ENCODE measurements at places on chromosomes 1 and 21.
A peak's percentile ranks its signal among the peaks of the same experiment; 100 is the strongest.

DNA sequence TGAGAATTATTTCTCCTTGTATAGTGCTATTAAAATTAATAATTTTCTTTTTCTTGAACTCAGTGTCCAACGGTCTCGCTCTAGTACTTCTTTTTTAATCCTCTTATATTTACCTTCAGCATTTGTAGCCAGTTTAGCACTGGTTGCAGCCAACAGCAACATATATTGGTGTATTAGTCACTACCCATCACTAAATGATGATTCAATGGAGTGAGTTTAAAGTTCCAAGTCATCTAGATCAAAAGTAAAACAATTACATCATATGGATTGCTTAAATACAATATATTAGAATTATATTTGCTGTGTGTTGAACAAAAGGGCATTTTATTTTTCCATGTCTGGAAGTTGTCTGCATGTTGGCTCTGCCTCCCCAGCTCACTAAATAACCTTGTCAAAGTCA is 591.8 kb downstream of the ADGRL2 start:
- no peak for DNase-seq

DNA sequence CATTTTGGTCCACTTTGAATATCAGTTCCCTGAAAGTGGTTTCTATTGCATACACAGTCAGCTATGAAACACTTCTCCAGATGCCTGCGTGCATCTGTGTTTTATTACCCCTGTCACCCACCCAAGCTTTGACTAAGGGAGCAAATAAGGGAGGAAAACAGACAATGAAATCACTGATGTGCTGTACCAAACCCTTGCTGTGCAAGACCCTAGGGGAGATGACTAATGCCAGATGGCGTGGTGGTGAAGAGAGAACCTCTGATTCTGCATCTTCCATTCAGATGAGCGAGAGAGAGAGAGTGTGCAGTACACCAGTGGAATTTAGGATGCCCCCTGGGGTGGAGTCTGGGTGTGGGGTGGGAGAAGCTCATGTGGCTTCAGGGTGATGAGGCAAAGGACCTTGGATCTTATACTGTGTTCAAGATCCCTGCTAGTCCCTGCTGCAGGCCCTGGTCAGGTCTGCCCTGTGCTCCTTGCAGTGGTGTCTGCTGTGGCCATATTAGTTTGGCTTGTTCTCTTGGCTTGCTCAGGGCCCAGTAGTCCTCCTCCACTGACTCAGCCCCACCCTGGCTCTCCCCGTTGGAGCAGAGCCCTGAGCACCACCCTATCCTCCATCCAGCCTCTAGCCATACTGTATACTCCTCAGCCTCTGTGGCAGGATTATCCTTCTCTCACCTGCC is 18.5 kb downstream of the CLCA1 start:
- DNase-seq, result no peak

- peak; percentile 35 for DNase-seq
Observed at GRCh38 chr1:23591460-23592208, 32.3 kb upstream of the ID3 start.

DNA sequence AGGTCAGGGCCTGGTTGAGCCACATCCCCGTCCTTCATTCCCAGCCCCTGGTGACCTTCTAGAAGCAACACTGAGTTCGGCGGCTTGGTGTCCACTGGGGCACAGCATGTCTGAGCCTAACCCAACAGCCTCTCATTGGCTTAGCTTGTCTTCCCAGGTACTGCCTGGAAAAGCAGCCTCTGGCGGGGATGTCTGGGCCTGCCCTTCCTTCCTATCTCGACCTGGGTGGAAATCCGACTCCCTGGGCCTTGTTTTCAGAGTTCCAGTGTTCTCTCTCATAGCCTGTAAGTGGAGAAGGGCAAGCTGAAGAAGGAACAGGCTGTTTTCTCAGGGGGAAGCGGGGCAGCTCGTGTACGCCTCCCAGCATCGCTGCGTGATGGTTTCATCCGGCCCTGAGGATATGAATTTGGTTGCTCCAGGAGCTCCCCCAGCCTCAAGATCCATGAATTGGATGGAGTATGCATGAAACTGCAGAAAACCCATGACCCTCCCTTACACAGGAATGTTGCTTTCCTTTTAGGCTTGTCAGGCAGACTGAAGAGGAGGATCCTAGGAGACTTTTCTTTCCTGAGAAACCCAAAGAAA is 116.5 kb upstream of the IRF2BP2 start:
- DNase-seq, result no peak

- no peak for DNase-seq
Observed at GRCh38 chr1:224582041-224582440, 34.1 kb upstream of the CNIH3 start.

DNA sequence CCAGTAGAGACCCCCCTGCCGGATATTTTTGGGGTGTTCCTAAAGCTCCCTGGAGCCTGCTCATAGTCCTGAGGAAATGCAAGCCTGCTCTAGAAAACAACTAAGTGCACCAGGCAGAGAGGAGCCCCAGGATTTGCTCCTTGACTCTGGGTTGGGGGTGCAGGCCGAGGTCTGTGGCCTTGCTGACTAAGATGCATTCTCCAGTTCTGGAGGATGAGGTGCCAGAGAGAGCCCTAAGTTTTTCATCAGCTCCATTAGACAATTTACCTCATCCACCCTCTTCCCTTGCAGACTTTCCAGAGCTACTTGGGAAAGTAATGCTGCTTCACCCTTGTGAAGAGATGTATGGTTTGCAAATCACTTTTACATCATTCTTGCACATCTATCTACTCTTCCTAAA is 9.1 kb downstream of the TUFT1 start:
- no peak for DNase-seq

- peak; percentile 74 for DNase-seq
Observed at GRCh38 chr1:40612345-40612831, 53.1 kb downstream of the RIMS3 start.

GRCh38 chr1:8078176-8078671 is 52.1 kb upstream of the ERRFI1 start:
- DNase-seq, result no peak

DNA sequence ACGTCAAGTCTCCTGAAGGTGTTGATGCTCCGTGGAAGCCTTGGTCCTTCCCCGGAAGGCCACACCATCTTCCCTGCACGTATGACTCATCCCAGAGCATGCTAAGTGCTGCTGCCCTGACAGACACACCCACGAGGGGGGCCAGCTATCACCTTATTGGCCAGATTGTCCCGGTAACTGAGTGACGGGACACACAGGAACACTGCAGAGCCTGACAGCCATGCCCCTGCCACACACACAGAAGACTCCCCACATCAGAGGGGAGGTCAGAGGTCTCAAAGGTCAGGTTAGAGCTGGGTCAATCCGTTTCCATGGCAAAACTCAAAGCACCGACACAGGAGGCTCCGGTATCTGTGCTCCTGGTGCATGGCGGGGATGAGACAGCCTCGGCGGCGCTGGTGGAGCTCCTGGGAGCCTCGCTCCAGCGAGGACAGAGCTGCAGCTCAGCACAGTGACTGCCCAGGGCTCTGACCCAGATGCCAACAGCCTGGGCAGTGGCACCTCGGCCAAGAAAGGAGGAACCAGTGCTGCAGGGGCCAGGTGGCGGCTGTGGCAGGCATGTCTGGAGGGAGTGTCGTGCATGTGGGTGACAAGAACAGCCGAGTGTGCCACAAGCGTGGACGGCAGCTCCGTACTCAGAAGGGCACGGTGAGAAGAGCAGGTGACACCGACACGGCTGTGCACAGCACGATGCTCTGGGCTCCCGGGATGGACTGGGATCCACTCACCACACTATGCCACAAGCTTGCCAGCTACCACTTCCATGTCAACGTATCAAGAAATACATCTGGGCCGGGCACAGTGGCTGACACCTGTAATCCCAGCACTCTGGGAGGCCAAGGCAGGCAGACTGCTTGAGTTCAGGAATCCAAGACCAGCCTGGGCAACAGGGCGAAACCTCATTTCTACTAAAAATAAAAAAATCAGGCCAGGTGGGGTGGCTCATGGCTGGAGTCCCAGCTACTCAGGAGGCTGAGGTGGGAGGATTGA is 14.8 kb upstream of the TMEM240 start:
- DNase-seq, result peak; percentile 62

DNA sequence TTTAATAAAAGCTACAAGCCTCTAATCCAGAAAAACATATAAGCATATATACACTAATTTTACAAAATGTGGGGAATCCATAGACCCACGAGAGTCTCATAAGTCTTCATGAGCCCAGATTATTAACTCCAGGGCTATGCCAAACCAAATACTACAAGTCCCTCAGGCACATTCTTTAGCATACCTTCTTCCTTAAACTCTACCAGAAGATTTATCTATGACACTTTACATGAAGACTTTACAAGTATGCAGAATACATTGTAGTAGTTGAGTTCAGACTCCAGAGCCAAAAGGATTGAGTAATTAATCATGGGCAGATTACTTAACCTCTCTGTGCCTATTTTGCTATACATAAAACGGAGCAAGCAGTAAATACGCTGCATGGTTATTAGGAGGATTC is 793.7 kb upstream of the ADGRL2 start:
- DNase-seq, result no peak

- no peak for DNase-seq
Observed at GRCh38 chr1:198212675-198213074, 55.9 kb downstream of the NEK7 start.

DNA sequence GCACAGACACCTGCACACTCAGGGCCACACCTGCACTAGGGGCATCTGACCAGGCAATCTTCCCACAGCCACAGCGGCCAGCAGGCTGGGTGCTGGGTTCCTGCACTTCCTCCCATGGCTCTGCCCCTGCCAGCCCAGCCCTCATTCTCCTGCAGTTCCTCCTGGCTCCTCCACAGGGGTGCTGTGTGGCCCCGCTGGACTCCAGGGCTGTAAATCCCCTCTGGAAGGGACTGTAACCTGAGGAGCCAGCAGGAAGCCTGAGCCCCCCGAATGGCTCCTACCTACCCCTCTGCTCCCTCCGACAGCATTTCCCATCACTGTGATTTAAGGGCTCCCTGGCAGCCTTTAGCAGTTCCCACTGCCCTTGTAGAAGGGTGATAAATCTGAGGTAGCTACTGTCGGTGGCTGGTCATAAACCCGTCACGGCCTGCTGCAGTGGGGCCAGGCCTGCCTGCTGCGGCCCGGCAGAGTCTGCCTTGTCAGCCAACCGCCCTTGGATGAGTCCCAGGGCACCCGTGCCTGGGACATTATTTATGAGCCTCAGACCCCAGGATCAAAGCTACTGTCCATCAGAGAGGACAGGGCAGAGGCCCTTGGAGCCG is 8.8 kb downstream of the UBL4B start:
- DNase-seq, result no peak

- DNase-seq, result no peak
Observed at GRCh38 chr1:36570478-36571060, 87.9 kb upstream of the CSF3R start.

GRCh38 chr1:17451731-17452130 is 12.3 kb upstream of the RCC2 start:
- DNase-seq, result no peak

GRCh38 chr1:21192284-21192683 is 15.6 kb upstream of the EIF4G3 start:
- no peak for DNase-seq

- no peak for DNase-seq
Observed at GRCh38 chr1:226226601-226227000, 3.1 kb downstream of the MIXL1 start.

- no peak for DNase-seq
Observed at GRCh38 chr1:30042438-30043147, 680.8 kb downstream of the MATN1 start.

GRCh38 chr1:20366463-20367115 is 75.9 kb downstream of the VWA5B1 start:
- no peak for DNase-seq

- no peak for DNase-seq
Observed at GRCh38 chr1:204110894-204111633, 38.1 kb downstream of the SOX13 start.

DNA sequence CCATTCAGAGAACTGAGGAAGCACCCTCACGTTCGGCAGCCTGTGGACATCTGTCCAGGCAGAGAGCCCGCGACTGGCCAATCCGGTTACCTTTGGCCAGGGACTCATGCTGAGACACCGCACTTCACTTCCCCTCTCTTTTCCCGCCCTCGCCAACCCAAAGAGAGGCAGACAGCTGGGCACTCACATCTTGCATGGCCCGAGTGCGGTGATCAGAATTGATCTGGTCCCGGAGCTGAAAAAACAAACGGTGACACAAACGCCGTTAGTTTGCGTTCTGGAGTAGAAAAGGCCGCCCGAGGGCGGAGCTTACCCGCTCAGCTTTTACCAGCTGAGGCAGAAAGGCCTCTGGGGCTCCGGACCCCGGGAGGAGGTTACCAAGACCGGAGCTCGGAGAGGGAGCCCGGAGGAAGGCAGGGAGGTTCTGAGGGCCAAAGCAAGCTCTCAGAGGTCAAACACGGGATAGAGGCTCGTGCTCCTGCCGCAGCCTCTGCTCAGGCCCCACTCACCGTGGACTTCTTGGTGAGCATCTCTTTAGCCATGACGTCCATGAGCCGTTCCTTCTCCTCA is 376 bp downstream of the SF3A3 start:
- DNase-seq, result peak; percentile 72

DNA sequence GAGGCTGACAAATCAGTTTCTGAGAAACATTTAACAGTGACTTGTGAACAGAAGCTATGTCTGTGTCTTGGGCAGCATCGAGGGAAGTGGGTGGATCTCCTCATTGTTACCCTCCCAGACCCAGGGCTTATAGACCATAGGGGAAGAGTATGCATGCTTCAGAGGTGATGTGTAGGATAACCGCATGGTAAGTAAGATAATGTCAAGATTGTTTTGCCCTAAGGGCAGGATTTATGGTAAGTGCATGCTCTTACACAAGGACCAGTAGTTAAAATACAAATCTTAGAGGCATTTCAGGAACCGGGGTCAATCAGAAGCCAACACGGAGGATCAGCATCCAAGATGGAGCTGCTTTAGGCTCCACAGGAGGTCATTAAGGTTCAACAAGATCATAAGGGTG is 7.7 kb upstream of the PRMT2 start:
- DNase-seq, result no peak

GRCh38 chr1:10832703-10833102 is 36.3 kb upstream of the CASZ1 start:
- DNase-seq, result no peak

GRCh38 chr1:201633811-201634210 is 94.9 kb downstream of the NAV1 start:
- no peak for DNase-seq

- peak; percentile 21 for DNase-seq
Observed at GRCh38 chr1:69737527-69738185, 169.9 kb downstream of the LRRC7 start.

GRCh38 chr1:61089741-61090140 is 7.4 kb downstream of the NFIA start:
- no peak for DNase-seq

- peak; percentile 36 for DNase-seq
Observed at GRCh38 chr1:62912028-62912638, 128.2 kb downstream of the ATG4C start.

Measured in K562 (cell line).